HCT116 (cell line): ENCODE measurements at places on chromosomes 6 and 20. TPM values are rescaled to one million over a fixed set of nuclear protein-coding genes. Genes with fewer than 3 reads are reported as not detected.

GRCh38 chr6:72952808-72953630 lies 272.3 kb downstream of the KHDC1L start:
- no peaks in the 10 kb centered on the region for H3K4me1 ChIP-seq
- no peaks in the 10 kb centered on the region for H3K36me3 ChIP-seq
- H3K27me3 ChIP-seq: peaks cover 22% of the 10 kb centered on the region
- no peak overlapping the region for H3K27ac ChIP-seq
- no peak overlapping the region for H3K4me3 ChIP-seq

DNA sequence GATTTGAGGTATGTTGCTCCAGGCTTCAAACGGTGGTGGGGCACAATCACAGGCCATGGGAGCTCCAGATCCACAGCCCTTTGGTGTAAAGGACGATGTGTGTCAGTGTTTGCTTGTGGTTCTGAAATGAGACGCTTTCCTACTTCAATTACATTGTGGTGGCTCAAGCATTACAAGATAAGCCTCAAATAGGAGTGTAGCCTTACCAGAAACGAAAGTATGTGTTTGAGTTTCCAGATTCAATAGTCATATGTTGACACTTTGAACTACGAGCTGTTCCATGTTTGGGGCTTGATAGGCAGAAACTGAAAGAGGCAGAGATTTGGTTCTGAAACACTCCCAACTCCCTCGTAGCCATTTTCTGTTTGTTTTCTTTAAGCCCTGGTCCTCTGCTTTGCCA lies 187.1 kb downstream of the MYLK4 start:
- H3K27ac ChIP-seq: no peak overlapping the region
- no peaks in the 10 kb centered on the region for H3K27me3 ChIP-seq
- H3K4me1 ChIP-seq: no peaks in the 10 kb centered on the region

DNA sequence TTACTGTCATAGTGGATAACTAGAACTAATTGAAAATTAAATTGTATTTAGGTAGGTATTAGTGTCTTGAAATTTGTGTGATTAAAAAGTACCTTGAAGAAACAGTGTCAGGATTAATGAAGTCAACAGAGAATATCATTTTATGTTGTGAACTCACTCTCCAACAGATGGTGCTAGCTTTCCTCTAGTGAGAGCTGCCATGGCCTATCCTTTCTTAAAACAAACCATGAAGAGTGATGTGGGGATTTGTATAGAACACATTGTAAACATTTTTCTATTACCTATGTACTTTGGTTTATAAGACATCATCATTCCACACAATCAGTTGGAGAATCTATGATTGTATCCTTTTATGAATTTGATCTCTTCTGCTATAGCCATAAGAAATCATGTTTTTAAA lies 4.8 kb upstream of the SRSF12 start:
- DNase-seq: peak; percentile 21
- H3K4me3 ChIP-seq: no peak overlapping the region
- H3K4me1 ChIP-seq: peaks cover 8% of the 10 kb centered on the region
- no peaks in the 10 kb centered on the region for H3K36me3 ChIP-seq

- no peak for DNase-seq
- no peaks in the 10 kb centered on the region for H3K27me3 ChIP-seq
- H3K36me3 ChIP-seq: no peaks in the 10 kb centered on the region
- no peak overlapping the region for H3K4me3 ChIP-seq
- no peaks in the 10 kb centered on the region for H3K4me1 ChIP-seq
These were observed 340.1 kb downstream of the ZFAND3 start for GRCh38 chr6:38159596-38159995.

DNA sequence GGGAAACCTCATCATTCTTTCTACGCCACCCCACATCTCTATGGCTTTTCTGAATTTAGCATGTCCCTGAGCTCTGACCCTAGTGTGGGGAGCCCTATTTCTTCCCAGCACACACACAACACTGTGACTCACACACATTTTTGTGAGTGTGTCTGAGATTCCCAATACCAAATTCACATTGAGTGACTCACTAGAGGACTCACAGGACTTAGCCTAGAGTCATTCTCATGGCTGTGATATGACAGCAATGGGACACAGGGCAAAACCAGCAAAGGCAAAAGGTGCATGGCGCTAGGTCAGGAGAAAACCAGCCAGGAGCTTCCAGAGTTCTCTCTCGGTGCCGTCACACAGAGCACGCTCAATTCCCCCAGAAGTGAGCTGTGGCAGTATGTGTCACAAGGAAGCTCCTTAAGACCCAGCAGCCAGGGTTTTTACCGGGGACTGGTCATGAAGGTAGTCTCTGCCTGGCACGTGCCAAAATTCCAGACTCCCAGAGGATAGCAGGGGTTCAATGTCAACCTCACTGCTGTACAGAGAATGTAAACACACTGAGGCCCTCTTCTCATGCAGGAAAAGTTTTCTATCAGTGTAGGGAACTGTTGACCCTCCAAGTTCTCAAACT lies 6.2 kb downstream of the CSTL1 start:
- H3K27me3 ChIP-seq: no peaks in the 10 kb centered on the region; the same call in 1 of the 2 replicates
- H3K4me3 ChIP-seq: no peak overlapping the region
- DNase-seq: peak; percentile 16
- H3K4me1 ChIP-seq: no peaks in the 10 kb centered on the region
- H3K36me3 ChIP-seq: no peaks in the 10 kb centered on the region

- no peaks in the 10 kb centered on the region for H3K27me3 ChIP-seq
- no peak overlapping the region for H3K27ac ChIP-seq
- H3K4me1 ChIP-seq: no peaks in the 10 kb centered on the region
- H3K36me3 ChIP-seq: no peaks in the 10 kb centered on the region
- no peak for DNase-seq
These were observed 288.1 kb upstream of the ID4 start for GRCh38 chr6:19549109-19549508.

DNA sequence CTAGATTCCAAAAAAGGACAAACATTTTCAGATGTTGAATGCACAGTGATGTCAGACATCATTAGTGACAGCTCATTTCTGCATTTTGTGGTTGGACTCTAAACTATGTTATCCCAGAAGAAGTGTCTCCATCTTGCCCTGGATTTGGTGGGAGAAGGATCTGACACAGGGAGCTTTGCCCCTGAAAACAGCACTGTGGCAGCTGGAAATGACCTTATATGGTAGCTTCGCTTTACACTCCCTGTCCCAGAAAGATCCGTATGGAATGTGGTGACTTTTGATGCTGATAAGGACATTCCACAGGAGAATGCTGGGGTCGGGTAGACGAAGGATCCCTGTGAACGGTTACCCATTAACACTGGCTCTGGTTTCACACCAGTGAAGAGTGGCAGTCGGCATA lies 87.2 kb upstream of the EDN1 start:
- no peak overlapping the region for H3K4me3 ChIP-seq
- no peaks in the 10 kb centered on the region for H3K27me3 ChIP-seq
- no peak for DNase-seq
- no peaks in the 10 kb centered on the region for H3K4me1 ChIP-seq
- H3K36me3 ChIP-seq: no peaks in the 10 kb centered on the region

DNA sequence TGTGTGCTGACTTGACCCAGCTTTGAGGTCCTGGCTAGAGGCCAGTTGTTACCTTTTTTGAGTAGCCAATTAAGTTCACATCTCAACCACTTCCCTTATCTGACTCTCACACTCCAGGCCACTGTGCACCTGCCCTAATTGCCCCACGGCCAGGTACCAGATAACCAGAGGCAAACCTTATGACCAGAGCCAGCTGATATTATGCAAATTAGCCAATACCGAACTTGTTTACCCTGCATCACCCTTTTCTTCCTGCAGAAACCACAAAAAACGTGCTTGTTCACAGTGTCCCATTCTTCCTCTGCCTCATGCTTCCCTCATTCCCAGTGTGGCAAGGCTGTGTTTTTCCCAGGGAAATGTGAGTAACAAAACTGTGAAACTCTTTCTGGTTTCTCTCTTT lies 89.3 kb downstream of the HTR1B start:
- no peaks in the 10 kb centered on the region for H3K4me1 ChIP-seq
- H3K36me3 ChIP-seq: no peaks in the 10 kb centered on the region
- H3K27ac ChIP-seq: no peak overlapping the region
- no peak overlapping the region for H3K4me3 ChIP-seq

- H3K36me3 ChIP-seq: no peaks in the 10 kb centered on the region
- H3K27me3 ChIP-seq: no peaks in the 10 kb centered on the region
- no peak overlapping the region for H3K27ac ChIP-seq
- no peaks in the 10 kb centered on the region for H3K4me1 ChIP-seq
These were observed 20.1 kb upstream of the MTCL3 start for GRCh38 chr6:127539272-127539671.

- H3K27ac ChIP-seq: peak overlapping the region; percentile 89
- no peaks in the 10 kb centered on the region for H3K27me3 ChIP-seq
- peak overlapping the region; percentile 81 for H3K4me3 ChIP-seq
- H3K36me3 ChIP-seq: no peaks in the 10 kb centered on the region
- H3K4me1 ChIP-seq: peaks cover 23% of the 10 kb centered on the region
These were observed 650 bp upstream of the CD2AP start for GRCh38 chr6:47476781-47477496.

The ATRN gene
- 24.4 TPM for total RNA-seq

The NUDT3 gene
- total RNA-seq: 25.2 TPM

The ADRM1 gene
- total RNA-seq: 158 TPM

The OVOL2 gene
- total RNA-seq: 0.86 TPM

The TGM3 gene
- total RNA-seq: not detected

The SLC12A5 gene
- total RNA-seq: 1.9 TPM

The SPATS1 gene
- not detected for total RNA-seq

The XRN2 gene
- total RNA-seq: 101 TPM

The SLC35D3 gene
- total RNA-seq: not detected
